A172 (cell line): ENCODE measurements at places on chromosomes 4 and X. TPM values are rescaled to one million over a fixed set of nuclear protein-coding genes. Genes with fewer than 3 reads are reported as not detected.

Gene FGFBP1
- 0.31 TPM in 1 of 2 replicates, not detected in the other for total RNA-seq

Gene CT45A10
- not detected in 2 replicates for total RNA-seq

Gene NSD2
- total RNA-seq: 63.5 and 70.0 TPM in 2 replicates

Gene TFE3
- 49.8 and 64.1 TPM in 2 replicates for total RNA-seq

- DNase-seq: no peak
Measured at GRCh38 chr4:1446502-1447386, 40.5 kb upstream of the NKX1-1 start.

Gene PCDH11X
- total RNA-seq: not detected in 2 replicates

Gene EGF
- 5.5 and 8.0 TPM in 2 replicates for total RNA-seq

DNA sequence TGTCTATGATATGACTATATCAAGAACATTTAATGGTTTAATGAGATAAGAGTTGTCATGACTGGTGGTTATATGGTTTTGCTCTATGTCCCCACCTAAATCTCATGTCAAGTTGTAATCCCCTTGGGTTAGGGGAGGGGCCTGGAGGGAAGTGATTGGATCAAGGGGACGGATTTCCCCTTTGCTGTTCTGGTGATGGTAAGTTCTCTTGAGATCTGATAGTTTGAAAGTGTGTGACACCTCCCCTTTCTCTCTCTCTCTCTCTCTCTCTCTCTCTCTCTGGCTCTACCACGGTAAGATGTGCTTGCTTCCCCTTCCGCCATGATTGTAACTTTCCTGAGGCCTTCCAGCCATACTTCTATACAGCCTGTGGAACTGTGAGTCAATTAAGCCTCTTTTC, 803.4 kb downstream of the TRIML1 start:
- DNase-seq: peak; percentile 23

Gene STOX2
- total RNA-seq: 2.3 and 3.4 TPM in 2 replicates

DNA sequence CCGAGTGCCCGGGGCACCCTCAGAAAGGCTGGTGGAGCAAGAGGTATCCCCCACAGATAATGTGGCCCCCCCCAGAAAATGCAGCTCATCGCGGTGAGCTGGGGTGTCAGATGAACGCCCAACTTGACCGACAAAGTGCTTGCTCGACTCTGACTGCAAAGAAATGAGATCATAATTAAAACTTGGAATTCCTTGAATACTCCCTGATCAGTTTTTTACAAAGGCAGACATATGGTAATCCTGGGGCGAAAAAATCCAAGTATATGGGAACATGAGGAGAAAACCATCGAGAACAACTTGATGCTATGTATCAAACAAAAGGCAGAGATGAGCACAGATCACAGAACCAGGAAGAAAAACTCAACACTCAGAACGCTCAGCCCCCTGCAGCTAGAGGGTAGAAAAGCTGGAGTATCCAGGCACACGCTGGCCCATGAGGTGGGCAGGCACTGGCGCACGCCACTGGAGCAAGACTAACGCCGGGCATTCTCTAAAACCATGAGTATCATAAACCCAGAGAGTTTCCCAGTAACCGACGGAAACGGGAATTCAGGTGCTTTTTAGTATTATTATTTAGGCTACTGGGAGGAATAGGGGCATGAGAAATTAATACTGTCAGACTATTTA, 127.3 kb downstream of the AFAP1 start:
- DNase-seq: no peak

GRCh38 chr4:39472396-39472795, 13.5 kb downstream of the LIAS start:
- DNase-seq: no peak

DNA sequence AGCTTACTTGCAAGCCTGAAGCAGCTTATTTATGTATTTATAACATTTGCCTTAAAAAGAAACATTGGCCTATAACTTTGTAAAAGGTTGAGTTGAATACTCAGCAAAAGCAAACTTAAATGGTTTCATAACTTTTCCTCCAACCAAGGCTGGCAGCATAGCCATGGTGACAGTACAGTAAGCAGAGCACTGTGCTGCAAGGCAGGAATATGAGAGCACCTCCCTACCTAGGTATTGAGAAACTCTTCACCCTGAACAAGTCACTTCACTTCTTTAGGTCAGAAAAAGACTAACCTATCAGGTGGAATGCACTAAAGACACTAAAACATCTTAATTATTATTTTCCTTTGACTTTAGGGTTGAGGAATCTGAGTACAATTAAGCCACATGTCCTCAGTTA, 63.9 kb upstream of the GYPA start:
- DNase-seq: no peak
